ENCODE measurements at places on chromosomes 3 and 15. TPM values are rescaled to one million over a fixed set of nuclear protein-coding genes. Genes with fewer than 3 reads are reported as not detected.

DNA sequence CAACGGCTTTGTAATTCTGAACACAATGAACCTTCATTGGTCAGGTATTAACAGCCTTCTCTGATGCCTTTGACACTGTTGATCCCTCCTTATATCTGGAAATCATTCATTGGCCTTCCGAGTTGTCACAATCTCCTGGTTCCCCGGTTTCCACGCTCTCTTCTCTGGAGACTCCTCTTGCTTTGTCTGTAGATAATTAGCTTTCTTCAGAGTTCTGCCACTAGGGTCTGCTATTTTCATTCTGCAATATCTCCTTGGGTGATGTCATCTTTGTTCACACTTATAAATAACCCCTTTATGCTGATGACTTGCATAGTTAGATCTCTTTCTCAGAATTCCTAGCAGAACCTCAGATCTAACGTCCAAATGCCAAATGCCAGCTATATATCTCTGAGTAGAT lies 583.8 kb upstream of the ZNF717 start:
- DNase-seq: no peak

GRCh38 chr3:54358969-54359694 lies 236.8 kb downstream of the CACNA2D3 start:
- DNase-seq: no peak

MAGEL2 gene
- 6.4 TPM for total RNA-seq

DNA sequence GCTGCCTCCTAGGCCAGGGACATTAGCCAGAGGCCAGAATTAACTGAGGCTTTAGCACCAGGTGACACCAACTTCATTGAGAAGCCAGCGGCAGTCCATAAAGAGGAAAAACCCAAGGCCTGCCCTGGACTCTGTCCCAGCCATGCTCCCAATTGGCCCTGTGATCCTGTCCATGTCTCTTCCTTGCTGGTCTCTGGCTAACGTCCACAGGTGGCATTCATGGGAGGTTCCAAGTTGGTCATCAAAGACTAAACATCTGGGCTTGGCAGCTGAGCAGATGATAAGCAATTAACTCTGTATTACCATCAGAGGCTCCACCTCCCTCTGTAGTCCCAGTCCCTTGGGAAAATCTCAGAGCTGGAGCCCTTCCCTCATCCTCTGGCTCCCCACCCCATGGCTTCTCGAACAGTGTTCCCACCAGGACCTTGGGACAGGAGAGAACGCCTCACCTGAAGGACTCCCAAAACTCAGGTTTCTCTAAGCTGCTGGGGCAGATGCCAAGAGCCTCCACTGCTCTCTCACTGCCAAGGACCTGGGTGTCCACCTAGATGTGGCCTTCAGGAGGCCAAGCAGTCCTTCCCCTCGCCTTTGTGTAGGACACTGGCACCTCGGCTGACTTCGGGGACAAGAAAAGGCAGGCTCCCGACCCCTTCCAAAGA lies 40.4 kb downstream of the GOLGA6A start:
- DNase-seq: no peak

DNA sequence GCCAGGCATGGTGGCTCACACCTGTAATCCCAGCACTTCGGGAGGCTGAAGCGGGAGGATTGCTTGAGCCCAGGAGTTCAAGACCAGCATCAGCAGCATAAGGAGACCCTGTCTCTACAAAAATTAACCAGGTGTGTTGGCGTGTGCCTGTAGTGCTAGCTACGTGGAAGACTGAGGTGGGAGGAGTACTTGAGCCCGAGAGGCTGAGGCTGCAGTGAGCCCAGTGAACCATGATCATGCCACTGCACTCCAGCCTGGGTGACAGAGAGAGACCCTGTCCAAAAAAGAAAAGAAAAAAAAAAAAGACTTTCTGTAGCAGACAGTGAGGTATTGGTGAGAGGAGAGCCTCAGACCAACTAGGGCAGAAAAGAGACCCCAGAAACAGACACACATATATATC lies 263.8 kb downstream of the XXYLT1 start:
- no peak for DNase-seq

KY gene
- total RNA-seq: 0.18 TPM

CHRM5 gene
- not detected for total RNA-seq

DNA sequence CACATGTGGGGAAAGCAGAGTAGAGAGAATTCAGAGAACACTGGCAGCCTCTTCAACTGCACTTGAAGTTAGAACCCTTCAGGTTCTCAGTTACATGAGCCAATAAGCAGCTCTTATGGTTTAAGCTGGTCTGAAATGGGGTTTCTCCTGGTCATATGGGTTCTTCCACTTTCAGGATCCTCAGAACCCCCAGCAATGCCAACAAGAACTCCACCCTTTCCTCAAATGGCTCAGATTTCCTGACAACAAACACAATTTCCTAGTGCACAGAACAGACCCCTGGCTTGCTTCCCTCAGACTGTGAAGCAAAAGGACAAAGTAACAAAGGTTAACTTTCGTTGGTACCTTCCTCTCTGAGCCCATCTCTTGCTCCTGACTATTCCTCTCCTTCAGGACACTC lies 23.9 kb upstream of the FRMD4B start:
- no peak for DNase-seq

DNA sequence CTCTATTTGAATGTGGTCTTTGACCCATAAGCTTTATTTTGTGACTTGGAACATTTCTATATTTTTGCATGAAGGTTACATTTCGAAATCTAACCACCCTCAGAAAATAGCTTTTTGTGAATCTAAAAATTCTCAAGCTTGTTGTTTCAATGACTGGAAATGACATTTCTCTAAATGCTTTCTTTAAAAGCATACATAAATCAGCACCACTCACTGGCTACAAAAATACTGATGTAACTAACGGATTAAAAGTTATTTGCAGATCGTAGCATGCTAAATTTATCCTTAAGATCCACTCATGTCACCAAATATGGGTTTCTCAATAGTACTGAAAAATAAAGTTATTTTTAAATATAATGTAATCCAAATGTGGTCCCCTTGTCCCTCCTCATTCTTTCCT lies 55.2 kb upstream of the ACAN start:
- DNase-seq: no peak

STARD5 gene
- 5.3 TPM for total RNA-seq

GRCh38 chr3:138771585-138771984 lies 63.1 kb downstream of the PIK3CB start:
- no peak for DNase-seq

DNA sequence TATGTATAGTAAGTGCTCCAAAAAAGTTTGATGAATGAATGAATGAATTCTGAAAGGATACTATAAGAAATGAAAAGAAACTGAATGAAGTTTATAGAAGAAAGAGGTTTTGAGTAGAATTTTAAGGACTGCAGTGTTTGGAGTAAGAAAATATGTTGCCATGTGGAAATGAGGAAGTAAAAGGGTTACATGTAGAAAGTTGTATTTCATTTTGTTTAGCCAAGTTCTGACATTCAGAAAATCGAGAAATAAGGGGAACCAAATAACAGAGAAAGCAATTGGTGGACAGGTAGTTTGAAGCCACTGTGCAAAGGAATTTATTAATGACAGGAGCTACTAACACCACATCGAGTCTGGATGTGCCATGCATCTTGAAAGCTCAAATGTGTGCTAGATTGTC lies 200.7 kb downstream of the SATB1 start:
- no peak for DNase-seq

- DNase-seq: no peak
Measured at GRCh38 chr3:55750525-55750924, 263.4 kb upstream of the WNT5A start.

FBXL22 gene
- 3.9 TPM for total RNA-seq

- no peak for DNase-seq
Measured at GRCh38 chr3:158792709-158793108, 9.1 kb upstream of the MFSD1 start.

SACM1L gene
- total RNA-seq: 44.1 TPM

PAQR9 gene
- not detected for total RNA-seq

PDE8A gene
- 21.1 TPM for total RNA-seq

- DNase-seq: no peak
Measured at GRCh38 chr15:54150255-54150654, 172.0 kb downstream of the UNC13C start.

DNA sequence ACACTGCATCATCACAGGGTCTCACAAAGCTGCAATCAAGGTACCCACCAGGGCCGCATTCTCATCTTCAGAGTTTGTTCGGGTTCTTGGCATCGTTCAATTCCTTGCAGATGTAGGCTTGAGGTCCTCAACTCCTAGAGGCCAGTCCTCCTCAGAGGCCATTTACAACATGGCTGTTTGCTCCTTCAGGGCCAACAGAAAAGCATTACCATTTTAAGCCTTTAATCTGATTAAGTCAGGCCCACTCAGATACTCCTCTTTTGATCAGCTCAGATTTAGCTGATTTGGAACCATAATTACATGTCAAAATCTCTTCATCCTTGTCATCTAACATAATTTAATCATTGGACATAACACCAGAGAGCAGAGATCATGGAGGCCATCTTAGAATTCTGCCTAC lies 55.4 kb downstream of the BFSP2 start:
- no peak for DNase-seq

DNA sequence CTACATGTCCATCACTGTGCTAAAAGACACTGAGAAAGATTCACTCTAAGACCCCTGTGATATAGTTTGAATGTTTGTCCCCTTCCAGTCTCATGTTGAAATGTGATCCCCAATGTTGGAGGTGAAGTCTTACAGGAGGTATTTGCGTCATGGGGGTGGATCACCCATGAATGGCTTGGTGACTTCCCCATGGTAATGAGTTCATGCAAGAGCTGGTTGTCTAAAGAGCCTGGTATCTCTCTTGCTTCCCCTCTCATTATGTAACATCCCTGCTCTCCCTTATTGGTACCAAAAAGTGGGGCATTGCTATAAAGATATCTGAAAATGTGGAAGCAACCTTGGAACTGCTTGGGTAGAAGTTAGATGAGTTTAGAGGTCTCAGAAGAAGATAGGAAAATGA lies 32.2 kb upstream of the FAM174B start:
- DNase-seq: no peak

VWA5B2 gene
- not detected for total RNA-seq

- no peak for DNase-seq
Measured at GRCh38 chr3:177647876-177648275, 450.6 kb upstream of the TBL1XR1 start.

RLBP1 gene
- not detected for total RNA-seq

GRCh38 chr3:177146646-177147045 lies 50.6 kb downstream of the TBL1XR1 start:
- no peak for DNase-seq

XRN1 gene
- 33.2 TPM for total RNA-seq

DNA sequence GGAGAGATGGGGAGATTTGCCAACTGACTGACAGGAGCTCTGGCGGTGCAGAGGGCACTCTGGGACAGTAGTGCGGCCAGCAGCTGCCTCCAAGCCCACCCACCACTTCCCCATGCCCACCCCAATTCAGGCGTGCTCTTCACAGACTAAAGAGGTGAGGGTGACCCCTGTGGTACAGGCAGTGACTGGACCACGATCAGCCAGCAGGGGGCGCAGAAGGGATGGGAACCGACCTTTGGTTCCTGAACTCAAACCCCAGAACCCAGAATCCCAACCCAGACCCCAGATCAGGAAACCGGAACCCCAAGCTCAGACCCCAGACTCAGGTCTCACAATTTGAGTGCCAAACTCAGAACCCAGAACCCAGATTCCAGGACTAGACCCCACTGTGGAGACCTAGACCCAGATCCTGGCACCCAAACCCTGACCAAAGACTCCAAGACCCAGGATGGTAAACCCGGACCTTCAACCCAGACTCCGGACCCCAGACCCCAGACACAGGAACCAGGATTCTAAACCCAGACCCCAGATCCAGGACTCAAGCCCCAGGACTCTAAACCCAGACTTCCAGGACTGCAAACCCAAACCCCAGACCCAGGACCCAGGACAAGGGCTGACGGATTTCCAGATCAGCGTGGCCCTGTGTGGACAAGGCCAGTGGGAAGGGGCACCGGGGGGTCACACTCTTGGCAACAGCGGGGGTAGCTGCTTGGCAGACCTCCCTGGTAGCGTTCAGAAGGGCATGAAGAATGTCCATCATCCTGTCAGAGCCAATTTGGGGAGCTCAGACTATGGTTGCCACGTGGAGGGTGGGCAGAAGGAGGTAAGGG lies 3.7 kb upstream of the MYL3 start:
- DNase-seq: no peak

DNA sequence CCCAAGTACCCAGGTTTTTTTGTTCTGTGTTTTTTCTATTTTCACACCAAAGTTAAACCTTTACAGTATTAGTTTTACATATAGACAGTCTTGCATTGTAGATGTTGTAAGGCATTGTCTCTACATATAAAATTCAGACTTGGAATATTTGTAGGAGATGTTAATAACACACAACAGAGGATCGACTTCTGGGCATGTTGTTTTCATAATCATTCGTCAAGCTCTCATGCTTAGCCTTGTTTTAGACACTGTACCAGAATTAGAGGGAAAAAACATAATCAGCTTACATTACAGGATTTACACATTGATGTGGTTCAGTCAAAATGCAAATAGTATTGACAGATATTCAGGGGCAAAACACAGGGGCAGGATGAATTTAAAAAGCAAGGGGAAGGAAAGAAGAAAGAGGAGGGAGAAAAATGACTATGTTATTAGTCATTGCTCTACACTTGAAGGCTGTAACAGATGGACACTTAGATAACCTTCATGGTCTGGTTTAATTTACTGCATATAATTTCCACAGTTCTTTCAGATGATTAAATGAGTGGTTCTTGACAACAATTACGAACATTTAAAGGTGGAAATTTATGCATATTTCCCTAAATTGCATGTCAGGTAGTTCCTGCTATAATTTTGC lies 7.5 kb downstream of the CMSS1 start:
- no peak for DNase-seq

GRCh38 chr3:45782381-45782780 lies 14.0 kb downstream of the SLC6A20 start:
- DNase-seq: no peak

All from chondrocyte (in vitro differentiated cells).